Epithelial cell of proximal tubule (primary cell): ENCODE measurements at places on chromosomes 4 and X. TPM values are rescaled to one million over a fixed set of nuclear protein-coding genes. Genes with fewer than 3 reads are reported as not detected.

ZNF280C gene
- total RNA-seq = 2.8 and 5.2 TPM in 2 replicates

MGAT4D gene
- not detected in 2 replicates for total RNA-seq

DRP2 gene
- total RNA-seq = 0.22 and 0.86 TPM in 2 replicates

CXCL5 gene
- total RNA-seq = 32.3 and 79.5 TPM in 2 replicates

CSN1S1 gene
- total RNA-seq = not detected in 2 replicates

STK32B gene
- 3.7 and 4.2 TPM in 2 replicates for total RNA-seq

RTL5 gene
- total RNA-seq = 0.86 and 0.94 TPM in 2 replicates

P2RY4 gene
- not detected in 2 replicates for total RNA-seq

RGS12 gene
- total RNA-seq = 18.0 and 33.8 TPM in 2 replicates

FGG gene
- total RNA-seq = 0.23 TPM in 1 of 2 replicates, not detected in the other

KCND1 gene
- total RNA-seq = 0.51 and 1.1 TPM in 2 replicates

BEND4 gene
- total RNA-seq = 0.06 and 0.14 TPM in 2 replicates

- DNase-seq = no peak
Observed at GRCh38 chr4:142801966-142802365, 44.1 kb downstream of the INPP4B start.

DNA sequence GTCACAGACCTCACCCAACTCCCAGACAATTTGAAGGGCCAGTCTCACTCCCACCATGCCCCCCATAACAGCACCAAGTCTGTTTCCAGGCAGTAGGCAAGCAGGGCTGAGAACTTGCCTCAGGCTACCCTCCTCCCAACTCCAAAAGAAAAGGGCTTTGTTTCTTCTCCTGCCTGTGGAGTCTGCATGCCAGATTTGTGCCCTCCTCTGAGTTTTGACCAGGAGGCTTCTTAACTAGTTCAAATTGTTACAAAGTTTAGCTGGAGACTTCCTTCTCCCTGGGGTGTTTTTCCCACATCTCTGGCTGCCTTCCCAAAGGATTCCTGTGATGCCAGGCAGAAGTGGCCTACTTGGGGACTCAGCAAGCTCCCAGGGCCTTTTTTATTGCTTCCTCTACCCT, 29.6 kb downstream of the PBDC1 start:
- no peak for DNase-seq

- DNase-seq = no peak
Observed at GRCh38 chr4:81676537-81676936, 204.8 kb upstream of the RASGEF1B start.

- no peak for DNase-seq
Observed at GRCh38 chr4:148315049-148315448, 127.2 kb downstream of the NR3C2 start.

- DNase-seq = no peak
Observed at GRCh38 chr4:168631241-168632162, 134.7 kb downstream of the PALLD start.

DNA sequence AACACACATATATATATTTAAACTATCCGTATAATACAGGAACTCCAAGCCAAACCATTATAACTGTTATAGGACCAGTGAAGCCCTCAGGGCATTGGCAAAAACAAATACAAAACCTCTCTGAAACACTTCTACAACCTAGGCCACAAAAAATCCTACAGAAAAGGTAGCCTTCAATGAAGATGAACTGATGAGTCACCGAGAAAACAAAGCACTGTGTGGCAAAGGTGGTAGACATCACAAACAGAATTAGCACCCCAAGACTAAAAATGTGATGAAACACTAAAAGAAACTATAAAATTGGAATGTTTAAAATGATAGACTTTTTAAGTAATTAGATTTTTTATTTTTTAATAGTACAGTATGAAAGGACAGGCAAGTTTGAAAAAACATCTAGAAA, 5.5 kb upstream of the HSPA4L start:
- no peak for DNase-seq

GRCh38 chr4:146960634-146961033, 15.0 kb upstream of the TTC29 start:
- no peak for DNase-seq

GRCh38 chrX:18725310-18725943, 18.0 kb downstream of the PPEF1 start:
- DNase-seq = no peak

- no peak for DNase-seq
Observed at GRCh38 chrX:40167850-40168479, 70.2 kb upstream of the BCOR start.

GRCh38 chrX:118502161-118502789, 6.7 kb downstream of the DOCK11 start:
- no peak for DNase-seq

DNA sequence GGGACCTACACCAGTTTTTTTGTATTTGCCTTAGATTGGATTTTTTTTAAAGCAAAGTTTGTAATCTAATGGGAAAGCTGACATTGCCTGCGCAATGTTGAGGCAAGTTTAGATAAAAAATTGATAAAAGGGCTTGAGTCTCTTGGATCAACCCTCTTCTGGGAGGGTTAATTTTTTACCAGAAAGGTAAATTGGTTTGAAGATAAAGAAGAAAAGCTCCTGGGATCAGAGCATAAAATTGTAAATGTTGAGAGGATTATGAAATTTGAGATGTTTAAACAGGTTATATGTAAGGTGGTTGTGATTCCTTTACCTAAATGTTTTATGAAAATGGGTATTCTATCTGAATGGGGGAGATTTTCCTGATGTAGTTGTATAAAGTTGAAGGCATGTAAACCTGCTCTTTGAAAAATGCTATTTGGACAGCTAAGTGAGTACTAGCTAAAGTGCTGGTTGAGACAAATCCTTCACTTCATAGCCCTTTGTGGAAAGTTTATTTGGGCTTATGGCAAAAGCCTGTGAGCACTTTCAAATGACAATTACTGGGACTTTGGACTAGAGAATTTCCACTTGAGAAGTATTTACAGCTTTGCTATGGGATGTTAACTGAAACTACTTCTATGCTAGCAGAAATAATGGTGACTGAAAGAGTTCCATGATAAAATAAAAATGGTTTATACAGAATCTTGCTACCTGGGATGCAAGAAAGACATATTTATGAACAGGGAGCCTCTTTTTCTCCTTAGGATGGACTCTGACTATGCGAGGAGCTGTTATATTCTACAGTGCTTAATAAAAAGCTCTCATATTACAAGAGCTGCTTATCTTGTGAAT, 56.2 kb downstream of the UGT2B10 start:
- no peak for DNase-seq

GRCh38 chr4:67593741-67594175, 35.2 kb downstream of the STAP1 start:
- no peak for DNase-seq

- no peak for DNase-seq
Observed at GRCh38 chrX:6732101-6732500, 197.2 kb upstream of the VCX3A start.

DNA sequence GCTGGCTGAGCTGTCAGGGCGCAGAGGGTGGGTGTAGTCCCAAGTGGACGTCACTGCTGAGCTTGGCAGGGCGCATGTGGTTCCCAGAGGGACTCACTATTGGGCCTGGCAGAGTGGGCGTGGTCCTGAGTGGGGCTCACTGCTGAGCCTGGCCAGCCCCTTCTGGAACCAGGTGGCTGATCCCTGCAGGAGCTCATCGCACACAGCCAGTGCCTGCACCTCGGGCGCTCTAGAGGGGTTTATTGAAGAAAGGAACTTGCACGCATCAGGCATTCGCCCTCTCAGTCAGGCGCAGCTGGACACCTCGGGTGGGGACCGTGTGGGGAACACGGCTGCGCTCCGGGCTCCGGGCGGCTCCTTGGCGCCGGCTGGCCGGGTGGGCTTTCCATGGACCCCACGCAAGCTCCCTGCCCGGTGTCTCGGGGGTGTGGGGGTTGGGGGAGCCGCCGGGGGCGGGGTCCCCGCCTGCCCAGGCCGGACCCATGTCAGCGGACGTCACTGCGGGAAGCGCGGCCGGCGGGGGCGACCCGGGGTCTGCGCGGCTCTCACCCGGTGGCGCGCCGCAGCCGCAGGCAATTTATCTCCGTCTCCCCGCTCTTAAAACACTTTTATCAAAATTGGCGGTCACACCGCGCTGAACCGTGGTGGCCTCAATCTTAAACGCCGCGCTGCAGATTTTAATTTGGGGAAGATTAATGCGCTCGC, 65.4 kb upstream of the NKX1-1 start:
- DNase-seq = no peak

- DNase-seq = no peak
Observed at GRCh38 chr4:99847362-99847976, 30.8 kb downstream of the DAPP1 start.

DNA sequence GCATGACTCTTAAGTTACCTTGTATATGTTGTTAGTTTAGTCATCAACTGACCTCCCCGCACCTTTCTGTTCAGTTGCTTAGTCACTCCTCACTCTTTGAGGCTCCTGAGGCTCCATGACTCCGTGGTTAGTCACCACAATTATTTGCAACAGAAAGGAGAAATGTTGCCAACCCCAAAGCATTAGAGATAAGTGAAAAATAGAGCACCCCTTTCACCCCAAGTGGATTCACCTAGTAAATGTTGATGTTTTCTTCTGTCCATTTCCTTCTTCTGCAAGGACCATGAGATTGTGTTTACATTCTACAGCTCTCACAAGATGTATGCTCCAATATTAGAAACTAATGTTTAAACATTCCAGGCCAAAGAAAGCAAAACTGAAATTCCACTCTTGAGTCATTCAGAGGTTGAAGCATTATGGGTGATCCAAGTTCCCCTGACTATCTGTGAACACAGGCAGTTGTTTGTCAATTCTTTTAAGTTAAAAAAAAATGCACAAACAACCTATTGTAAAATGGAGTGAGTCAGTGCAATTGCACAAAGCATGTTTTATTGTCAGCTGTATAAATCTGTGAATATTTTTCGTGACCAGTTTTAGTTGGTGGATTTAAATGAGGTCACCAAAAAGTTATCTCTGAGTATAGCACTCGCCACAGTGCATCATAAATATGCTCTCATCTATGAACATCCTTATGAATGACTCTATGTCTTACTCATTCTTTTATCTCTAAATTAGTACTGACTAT, 552.4 kb upstream of the MAGEB2 start:
- DNase-seq = peak; percentile 78

- no peak for DNase-seq
Observed at GRCh38 chr4:3420606-3420955, 21.2 kb upstream of the HGFAC start.

- DNase-seq = no peak
Observed at GRCh38 chr4:88159229-88159725, 838 bp upstream of the ABCG2 start.

DNA sequence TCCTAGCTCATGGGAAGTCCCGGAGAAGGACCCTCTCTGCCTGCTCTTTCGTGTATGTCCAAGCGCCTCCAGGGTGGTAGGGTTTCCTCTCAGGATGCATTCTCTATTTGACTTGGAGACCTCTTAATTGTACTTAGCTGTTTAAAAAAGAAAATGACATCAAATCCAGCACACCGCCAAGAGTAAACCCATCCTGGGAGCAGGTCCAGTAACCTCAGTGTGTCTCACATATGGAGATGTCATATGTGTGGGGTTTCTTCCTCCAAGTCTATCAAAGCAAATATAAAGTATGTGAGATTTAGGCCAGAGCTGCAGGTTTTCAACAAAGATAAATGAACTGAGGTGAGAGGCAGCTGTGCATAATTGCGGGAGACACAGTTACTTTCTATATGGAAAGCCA, 209.4 kb upstream of the ANXA3 start:
- no peak for DNase-seq

- DNase-seq = no peak
Observed at GRCh38 chrX:18898492-18898891, 85.4 kb downstream of the PHKA2 start.

- no peak for DNase-seq
Observed at GRCh38 chrX:128021566-128021965, 30.6 kb downstream of the ACTRT1 start.

- no peak for DNase-seq
Observed at GRCh38 chr4:94934201-94934600, 176.4 kb downstream of the BMPR1B start.

DNA sequence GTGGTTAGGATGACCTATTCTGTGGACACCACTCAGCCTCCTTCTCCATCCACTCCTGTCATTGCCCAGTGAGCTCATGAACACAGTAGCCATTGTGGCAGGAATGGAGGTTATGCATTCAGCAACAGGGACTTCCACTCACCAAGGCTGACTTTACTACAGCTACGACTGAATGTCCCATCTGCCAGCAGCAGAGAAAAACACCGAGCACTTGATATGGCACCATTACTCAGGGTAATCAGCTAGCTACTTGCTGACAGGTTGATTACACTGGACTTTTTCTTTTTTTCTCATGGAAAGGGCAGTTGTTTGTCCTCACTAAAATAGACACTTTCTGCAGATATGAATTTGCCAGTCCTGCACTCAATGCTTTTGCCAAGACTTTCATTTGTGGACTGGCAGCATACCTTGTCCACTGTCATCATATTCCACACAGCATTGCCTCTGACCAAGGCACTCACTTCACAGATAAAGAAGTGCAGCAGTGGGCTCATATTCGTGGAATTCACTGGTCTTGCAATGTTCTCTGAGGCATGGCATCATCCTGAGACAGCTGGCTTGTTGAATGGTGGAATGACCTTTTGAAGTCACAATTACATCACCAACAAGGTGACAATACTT, 37.3 kb upstream of the UGT2B4 start:
- DNase-seq = no peak

DNA sequence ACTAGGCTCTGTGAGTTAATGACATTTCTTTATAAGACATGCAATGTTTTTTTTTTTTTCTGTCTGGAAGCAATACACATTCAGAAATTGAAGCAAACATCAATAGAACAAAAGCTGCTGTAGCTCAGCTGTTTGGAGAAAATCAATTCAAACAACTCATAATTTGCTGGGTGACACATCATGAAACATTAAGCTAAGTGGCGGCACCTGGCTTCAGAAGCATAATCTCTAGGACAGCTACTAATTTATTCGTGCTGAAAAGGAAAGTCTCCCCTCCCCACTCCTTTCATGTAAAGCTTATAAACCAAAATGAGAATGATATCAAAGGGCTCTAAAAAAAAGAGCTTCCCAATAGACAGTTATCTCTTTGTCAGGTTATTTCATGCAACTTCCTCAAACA, 73.9 kb downstream of the LUZP4 start:
- DNase-seq = no peak

DNA sequence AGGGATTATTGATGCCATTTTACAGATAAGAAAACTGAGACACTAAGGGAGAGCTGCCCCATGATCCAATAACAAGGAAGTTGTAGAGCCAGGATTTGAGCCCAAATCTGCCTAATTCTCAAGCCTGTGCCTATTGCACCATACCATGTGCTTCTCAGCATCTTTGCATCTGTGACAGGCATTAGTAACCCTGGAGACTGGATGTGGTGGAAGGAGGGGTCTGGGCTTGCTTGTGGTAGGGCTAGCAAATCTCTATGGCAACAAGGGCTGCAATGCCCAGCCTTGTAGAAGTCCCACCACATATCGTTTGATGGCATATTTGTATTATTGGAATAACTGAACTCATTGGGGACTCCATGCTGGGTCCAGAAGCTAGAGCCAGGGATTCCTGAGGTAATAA, 58.1 kb downstream of the RTL5 start:
- no peak for DNase-seq

DNA sequence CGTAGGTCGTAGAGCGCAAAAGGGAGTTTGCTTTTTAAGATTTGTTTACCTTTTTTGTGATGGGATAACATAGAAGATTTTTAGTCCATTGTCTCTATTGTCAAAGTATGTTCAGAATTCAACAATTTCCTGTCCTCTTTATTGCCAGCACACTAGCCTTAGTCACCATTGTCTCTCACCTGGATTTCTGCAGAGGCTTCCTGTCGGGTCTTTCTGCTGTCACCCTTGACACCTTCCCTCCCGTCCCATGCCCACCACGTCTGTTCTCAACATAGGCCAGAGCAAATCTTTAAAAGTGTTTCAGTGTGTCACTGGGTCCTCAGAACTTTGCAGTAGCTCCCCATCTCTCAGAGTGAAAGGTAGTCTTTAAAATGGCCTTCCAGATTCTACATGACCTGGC, 323.9 kb downstream of the TENM3 start:
- no peak for DNase-seq

GRCh38 chr4:31081366-31081765, 361.2 kb downstream of the PCDH7 start:
- DNase-seq = no peak
